ENCODE measurements at places on chromosomes 2 and 18.

DNA sequence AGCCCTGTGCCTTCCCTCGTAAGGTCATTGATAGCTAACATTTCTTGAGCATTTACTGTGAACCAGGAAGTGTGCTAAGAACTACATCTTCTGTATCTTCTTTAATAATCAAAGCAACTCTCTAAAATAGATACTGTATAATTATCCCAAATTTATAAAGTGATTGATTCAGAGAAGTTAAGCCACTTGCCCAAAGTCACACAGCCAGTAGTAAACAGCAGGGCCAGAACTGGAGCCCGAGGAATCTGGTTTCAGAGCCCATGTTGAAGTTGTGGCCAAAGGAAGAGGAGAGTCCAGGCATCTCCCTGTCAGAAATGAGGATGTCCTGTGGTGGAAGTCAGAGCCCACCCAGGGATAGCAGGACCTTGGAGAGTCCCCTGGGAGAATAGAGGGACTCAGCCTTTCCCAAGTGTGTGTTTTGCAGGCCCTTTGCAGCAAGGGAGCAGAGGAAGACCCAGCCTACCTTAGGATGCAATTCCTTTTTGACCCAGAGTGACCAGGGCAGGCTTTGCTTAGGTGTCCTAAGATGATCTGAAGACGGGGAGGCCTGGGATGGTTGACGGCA is 134.2 kb downstream of the DYSF start:
- DNase-seq, result no peak

GRCh38 chr18:25425024-25425423 is 73.1 kb upstream of the ZNF521 start:
- DNase-seq, result no peak

DNA sequence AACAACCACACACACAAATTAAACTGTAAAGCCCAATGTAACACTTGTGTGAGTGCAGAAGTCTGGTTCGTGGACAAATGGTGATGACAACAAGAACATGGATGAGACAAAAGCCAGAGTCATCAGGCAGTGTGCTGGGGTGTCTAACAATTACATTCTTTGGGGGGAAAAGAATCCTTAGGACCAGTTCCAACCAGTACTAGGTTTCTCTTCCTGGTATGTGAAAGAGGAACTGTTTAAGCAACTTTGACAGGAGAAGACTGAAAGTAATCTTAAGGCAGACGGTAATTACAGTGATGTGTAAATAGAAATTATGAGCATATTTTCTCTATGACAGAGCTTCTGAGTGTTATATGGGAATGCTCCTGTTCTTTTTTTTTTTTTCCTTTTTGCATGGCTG is 133.4 kb downstream of the AFF3 start:
- no peak for DNase-seq

DNA sequence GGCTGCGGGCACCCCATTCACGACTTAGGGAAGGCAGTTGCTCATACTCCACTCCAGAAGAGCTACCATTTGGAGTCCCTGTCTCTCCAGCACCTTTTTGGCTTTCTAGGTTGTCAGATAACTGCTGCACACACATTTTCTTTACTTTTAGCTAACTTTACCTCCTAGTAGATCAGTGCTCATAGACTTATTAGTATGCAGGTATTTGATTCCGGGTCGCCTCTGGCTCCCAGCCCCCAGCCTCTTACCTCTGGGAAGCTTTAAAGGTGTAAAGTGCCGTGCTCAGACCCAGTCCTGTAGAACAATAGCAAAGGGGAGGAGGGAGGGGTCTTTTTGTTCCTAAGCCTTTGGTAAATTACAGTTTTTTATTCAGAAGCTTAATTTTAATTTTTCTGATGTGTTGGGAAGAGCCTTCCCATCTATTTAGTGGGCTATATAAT is 102.9 kb downstream of the SPTBN1 start:
- DNase-seq, result no peak

GRCh38 chr2:43192744-43193651 is 33.4 kb downstream of the ZFP36L2 start:
- no peak for DNase-seq

GRCh38 chr2:95005726-95006125 is 19.8 kb upstream of the MAL start:
- no peak for DNase-seq

- no peak for DNase-seq
Observed at GRCh38 chr2:1375794-1376193, 37.5 kb upstream of the TPO start.

DNA sequence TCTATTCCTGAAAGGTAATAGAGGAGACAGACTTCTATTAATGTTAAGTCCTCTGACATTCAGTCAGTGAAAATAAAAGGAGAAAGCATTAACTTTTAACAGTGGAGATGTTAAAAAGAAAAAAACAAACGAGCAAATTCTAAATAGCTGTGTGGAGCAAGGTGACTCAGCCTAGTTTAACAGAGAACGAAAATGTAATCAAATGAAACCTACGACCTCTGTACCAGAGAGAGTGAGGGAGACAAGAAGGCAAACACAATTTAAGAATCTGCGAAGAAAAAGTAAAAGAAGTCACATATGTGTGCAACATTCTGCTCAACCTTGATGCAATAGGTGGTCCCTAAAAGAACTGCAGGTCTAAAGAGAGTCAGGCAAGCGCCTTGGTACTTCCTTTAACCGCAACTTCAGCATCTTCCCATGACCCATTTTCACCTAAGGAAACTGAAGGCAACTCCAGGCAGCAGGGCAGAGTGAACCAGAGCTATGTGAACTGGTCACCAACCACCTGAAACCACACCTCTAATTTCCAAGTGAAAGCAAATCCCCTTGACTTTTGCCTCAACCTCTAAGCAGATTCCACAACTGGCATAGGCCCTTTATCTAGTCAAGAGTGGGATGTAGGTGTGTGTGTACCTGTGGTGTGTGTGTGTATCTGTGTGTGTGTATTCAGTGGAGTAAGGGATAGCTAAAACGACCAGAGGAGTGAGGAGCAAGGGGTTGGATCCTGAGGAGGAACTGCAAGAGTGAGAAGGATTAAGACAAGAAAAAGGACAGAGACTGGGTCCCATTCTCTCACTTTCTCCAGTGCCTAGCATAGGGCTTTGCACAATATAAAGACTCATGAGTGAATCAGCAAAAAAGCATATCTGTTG is 43.0 kb downstream of the FIGN start:
- no peak for DNase-seq

DNA sequence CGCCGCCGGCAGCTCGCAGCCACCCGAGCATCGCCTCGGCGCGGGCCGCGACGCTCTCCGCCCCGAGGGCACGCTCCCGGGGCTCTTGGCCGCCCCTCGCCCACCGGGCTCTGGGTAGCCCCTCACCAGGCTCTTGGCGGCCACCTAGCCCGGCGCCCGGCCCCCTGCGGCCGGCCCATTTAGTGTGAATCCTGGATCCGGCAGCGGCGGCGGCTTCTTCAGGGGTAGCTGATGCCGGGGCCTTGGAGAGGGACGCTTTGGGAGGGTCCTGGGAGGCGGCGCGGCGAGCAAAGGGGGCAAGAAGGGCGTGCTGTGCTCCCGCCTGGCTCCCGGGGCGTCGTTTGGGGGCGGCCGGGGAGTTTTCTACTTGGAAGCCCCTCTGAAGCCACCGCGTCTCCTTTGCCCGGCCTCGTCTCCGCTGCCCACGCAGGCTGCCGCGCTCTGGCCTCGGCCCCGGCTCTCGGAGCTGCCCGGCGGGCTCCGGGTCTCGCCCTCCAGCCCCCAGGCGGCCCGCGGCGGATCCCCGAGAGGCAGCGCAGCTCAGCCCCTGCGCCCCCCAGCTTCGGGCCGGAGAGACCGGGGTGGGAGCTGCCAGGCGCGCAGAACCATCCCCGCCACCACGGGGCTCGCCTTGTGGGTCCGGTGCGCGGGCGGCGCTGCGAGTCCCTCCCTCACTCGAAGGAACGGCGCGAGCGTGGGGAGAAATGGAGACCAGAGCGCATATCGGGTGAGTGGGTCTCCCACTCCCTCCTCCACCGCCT is 509 bp downstream of the PIEZO2 start:
- DNase-seq, result no peak

GRCh38 chr2:231244382-231245248 is 46.2 kb downstream of the ARMC9 start:
- DNase-seq, result no peak

GRCh38 chr2:195824478-195824877 is 167.5 kb downstream of the SLC39A10 start:
- no peak for DNase-seq

- no peak for DNase-seq
Observed at GRCh38 chr2:30433541-30434299, 13.3 kb upstream of the LCLAT1 start.

DNA sequence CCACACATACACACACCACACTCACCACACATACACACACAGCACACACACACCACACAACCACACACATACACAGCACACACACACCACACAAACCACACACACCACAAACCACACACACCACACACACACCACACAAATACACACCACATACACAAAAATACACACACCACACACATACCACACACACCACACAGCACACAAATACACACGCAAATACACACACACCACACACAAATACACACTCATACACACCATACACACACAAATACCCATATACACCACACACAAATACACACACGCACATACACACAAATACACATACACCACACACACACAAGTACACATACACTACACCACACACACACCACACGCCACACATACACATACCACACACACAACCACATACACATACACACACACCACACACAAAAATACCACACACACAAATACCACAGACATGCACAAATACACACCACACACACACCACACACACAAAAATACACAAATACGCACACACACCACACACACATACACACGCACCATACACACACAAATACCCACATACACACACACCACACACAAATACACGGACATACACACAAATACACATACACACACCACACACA is 134.6 kb upstream of the TWIST2 start:
- no peak for DNase-seq

DNA sequence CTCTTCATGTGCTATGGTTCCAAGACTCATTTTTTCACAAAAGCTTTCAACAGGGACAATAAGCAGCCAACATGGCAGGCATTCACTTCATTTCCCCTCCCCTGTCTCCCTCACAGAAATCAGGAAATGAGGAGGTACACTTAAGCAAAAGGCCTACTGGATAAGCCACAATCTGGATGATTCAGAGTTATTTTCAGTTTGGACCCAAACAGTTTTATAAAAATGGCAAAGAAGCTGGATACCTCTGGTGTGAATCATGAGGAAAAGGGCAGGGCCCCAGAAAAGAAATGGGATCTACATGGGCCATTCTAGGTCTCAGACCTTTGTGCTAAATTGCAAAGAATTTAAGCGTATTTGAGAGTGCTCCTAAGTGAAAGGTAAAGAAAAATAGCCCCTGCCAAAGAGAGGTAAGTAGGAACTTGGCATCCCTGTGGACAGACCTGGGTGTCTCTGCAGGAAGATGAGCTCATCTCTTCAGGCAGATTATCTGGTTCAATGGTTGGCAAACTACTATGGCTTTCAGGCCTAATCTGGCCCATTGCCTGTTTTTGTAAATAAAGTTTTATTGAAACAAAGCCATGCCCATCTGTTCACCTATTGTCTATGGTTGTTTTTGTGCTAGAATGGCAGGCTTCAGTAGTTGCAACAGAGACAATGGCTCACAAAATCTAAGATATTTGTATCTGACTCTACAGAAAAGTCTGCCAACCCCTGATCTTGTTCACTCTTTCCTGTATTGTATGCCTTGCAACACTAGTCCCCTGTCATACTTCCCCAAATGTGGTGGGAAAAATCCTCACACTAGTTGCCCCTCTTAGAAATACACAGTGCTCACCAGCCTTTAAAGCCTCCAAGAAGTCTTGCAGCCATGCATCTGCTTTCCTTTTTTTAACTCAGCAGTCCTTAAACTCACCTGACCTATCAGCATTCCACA is 315.0 kb downstream of the ALK start:
- DNase-seq, result no peak

GRCh38 chr18:61755555-61755954 is 137.3 kb downstream of the RNF152 start:
- no peak for DNase-seq

GRCh38 chr2:73828818-73829570 is at the start of gene STAMBP:
STAMBP (plus strand) TSS chr2:73828961; CDS start chr2:73830857, 1,896 bp downstream.
- peak; percentile 99 for DNase-seq

DNA sequence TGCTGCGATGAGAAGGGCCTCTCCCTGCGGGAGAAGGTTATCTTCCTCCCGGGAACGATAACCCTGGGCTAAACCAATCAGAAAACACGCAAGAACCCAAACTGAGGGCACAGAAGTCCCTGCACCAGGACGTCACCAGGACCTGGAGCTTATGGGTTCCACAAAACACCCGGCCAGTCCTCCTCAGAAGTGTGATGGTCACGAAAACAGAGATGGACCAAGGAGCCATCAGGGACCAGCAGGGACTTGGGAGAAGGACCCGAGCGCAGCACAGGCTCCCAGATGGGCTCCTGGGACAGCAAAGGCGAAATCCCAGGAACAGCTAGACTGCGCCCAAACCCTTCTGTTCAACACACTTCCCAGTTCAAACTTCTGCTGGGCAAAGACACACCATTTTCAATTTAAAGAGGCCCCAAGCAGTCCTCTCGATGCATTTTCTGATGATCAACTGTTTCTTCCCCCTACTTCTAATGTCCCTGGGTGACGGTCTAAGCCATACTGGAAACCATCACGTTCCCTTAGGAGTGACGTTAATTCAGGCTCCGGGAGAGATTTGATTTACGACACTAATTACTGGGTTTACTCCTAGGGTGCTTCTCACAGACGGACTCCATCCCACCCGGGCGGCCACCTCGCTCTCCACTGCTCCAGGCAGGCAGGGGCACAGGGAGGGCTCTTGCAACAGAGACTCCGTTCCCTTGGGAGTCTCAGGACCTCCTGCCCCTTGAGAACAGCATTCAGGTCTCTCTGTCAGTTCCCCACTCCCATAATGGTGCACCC is 29.2 kb downstream of the ZNF516 start:
- DNase-seq, result no peak

DNA sequence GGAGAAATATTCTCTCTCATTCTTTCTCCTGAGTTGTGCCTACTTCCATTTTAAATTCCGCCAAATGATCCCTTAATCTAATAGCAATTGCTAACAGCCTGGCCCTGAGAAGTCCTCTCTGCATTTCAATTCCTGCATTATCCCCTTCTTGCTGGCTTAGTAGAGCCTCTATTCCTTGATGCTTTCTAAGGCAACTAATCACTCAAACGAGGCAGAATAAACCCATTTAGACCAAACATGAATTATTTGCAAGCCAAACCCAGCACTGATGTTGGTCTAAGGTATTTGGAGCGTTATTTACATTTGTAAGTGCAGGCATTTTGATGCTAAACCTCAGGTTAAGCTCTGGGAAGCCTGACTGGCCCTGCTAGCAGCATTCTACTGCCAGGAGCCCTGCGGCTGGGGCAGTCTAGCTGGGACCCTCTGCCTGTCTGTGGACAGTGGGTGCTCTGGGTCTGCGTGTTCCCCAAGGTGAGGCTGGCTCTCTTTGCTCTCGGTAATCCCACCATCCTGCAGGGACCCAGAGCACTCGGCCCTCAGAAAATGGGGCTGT is 173.1 kb upstream of the HS6ST1 start:
- no peak for DNase-seq

GRCh38 chr2:160635488-160635887 is 141.9 kb upstream of the RBMS1 start:
- DNase-seq, result no peak

- no peak for DNase-seq
Observed at GRCh38 chr2:19752500-19752899, 149.3 kb downstream of the TTC32 start.

All from HuH-7 (cell line).